Activated CD4-positive, alpha-beta T cell treated with anti-CD3 and anti-CD28 coated beads, Interleukin-2, Interleukin-6, amounts not matched to agents 100 ng/mL and 50 ng/mL, durations not matched to agents 16 hours and 8 hours (primary cell): ENCODE measurements at places on chromosomes 11 and 22.

- peak; percentile 58 for DNase-seq
Observed at GRCh38 chr11:1574238-1574932, 2.3 kb upstream of the DUSP8 start.

DNA sequence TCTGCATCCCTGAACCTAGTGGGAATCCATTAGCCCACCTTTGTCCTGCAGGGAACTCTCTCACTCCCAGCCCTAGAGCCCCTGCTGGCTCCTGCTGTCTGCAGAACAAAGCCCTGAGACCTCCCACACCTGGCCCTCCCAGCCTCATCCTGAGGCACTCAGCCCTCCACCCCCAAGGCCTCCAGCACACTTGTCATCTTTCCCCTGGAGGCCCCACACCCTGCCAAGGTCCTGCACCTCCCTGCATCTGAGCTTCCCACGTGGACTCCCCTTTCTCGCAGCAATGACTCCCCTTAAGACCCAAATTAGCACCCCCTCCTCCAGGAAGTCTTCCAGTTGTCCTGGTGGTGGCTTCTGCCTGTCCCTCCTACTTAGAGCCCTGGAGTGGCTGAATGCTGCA lies 42.3 kb upstream of the LINC01488 start:
- no peak for DNase-seq

GRCh38 chr22:22355096-22355834 lies 110.7 kb downstream of the VPREB1 start:
- no peak for DNase-seq

- no peak for DNase-seq
Observed at GRCh38 chr11:61793083-61793828, 545 bp downstream of the FEN1 start.

DNA sequence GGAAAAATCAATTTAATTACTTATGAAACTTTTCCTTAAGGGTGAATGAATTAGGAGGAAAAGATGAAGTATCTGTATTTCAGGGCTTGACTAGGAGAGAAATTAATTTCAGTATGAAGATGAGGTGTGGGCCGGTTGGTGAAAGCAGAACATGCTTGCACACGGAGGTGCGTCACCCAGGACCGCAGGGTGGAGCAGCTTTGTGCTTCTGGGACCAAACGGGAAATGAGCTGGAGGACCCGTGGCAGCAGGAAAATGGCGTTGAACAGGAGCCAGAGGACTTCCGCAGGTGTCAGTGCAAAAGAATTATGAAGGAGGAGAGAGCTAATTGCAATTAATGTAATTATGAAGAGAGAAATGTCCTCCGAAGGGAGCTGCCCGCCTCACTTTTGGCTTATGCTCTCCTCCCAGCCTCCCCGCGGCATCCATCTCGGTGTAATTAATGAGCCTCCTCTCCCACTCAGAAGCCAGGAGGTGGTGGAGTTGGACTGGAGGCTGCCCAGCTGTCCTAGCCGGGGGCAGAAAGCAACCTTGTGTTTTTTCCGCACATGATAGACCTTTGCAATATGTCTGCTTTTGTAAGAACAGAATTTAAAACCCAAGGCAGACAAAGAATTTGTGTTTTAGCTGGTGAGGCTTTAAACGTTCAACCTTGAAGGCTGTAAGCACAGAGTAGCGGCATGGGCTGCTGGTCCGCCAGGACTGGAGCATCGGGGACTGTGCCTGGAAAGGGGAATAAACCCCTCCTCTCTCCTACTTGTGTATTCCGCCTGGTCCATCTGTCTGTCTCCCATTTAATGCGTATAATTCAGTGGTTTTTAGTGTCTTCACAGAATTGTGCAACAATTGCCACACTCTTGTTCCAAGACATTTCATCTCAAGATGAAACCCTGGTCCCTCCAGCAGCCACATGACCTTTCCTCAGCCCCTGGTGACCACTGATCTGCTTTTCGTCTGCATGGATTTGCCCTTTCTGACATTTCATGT lies 180.6 kb downstream of the TBC1D22A start:
- no peak for DNase-seq

- no peak for DNase-seq
Observed at GRCh38 chr11:123301013-123301591, 106.1 kb upstream of the CLMP start.

- DNase-seq = no peak
Observed at GRCh38 chr11:131928992-131929391, 558.6 kb downstream of the NTM start.

GRCh38 chr11:12100841-12101242 lies 9.5 kb upstream of the MICAL2 start:
- no peak for DNase-seq

DNA sequence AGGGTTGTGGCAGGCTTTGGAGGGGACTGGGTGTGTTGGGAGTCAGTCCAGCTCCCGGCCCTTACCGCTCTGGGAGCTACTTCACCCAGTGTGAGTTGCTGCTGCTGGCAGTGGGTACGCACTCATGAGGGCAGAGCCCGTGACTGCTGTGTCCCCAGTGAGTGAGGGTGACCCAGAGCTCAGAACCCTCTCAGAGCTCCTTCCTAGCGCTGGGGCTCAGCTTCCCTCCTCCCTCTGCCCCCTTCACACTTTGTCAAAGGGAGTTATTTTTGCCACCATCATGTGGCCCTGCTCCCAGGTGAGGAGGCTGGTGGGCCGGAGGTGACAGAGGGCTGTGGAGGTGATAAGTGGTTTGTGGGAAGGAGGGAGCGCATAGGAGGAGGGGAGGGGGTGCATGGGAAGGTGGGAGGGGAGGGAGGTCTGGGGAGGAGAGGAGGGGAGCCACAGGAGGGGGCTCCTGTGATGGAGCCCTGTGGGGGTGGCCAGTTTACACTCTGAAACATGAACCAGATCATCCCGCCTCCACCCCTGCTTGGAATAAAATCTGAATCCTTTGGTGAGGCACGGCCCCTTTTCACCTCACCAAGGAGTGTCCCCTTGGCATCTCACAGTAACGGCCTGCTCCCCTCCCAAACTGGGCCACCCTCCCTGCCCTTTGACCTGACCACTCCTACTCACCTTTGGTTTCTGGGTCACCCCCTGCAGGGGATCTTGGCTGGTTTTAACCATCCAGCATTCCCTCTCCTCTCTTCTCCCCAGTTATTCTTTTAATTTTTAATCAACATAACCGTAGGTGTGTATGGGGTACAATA lies 9.9 kb downstream of the NDUFV1 start:
- no peak for DNase-seq

GRCh38 chr11:113663567-113663966 lies 42.5 kb downstream of the TMPRSS5 start:
- no peak for DNase-seq

- DNase-seq = no peak
Observed at GRCh38 chr11:29628609-29629008, 388.2 kb downstream of the KCNA4 start.

- no peak for DNase-seq
Observed at GRCh38 chr11:68266936-68267880, 4.6 kb downstream of the C11orf24 start.

GRCh38 chr11:130442737-130443136 lies 5.7 kb upstream of the ADAMTS15 start:
- DNase-seq = no peak

- no peak for DNase-seq
Observed at GRCh38 chr11:130638033-130638432, 189.6 kb downstream of the ADAMTS15 start.

DNA sequence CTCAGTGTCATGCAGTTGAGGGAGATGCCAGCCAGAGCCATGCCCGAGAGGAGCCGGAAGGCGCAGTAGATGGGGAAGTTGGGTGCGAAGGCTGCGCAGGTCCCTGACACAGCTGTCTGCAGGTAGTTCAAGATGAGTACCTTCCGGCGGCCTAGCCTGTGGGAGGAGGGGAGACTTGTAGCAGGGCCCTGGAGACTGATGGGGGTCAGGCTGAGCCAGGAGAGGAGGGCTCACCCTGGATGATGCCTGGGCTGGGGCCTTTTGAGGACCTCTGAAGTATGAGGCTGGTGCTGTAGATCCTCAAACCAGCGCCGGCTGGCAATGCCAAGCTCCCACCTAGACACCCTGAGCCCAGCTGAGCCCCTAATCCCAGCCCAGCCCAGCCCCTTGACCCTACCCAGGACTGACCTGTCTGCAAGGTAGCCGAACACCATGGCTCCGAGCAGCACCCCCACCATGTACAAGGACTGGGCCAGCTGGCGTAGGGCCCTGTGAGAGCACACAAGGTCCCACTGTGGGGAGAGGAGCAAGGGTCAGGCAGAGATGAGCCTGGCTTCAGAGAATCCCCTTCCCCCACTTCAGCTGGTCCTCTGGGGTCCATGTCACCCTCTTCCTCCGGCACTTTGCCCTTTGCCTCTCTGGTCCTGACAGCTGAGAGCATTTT lies 1.1 kb downstream of the SLC22A6 start:
- no peak for DNase-seq

GRCh38 chr11:6569706-6570105 lies 33.7 kb downstream of the RRP8 start:
- DNase-seq = no peak

- DNase-seq = no peak
Observed at GRCh38 chr22:38607680-38608079, 37.7 kb upstream of the DMC1 start.

GRCh38 chr11:1298695-1299492 lies 10.5 kb downstream of the TOLLIP start:
- DNase-seq = no peak

DNA sequence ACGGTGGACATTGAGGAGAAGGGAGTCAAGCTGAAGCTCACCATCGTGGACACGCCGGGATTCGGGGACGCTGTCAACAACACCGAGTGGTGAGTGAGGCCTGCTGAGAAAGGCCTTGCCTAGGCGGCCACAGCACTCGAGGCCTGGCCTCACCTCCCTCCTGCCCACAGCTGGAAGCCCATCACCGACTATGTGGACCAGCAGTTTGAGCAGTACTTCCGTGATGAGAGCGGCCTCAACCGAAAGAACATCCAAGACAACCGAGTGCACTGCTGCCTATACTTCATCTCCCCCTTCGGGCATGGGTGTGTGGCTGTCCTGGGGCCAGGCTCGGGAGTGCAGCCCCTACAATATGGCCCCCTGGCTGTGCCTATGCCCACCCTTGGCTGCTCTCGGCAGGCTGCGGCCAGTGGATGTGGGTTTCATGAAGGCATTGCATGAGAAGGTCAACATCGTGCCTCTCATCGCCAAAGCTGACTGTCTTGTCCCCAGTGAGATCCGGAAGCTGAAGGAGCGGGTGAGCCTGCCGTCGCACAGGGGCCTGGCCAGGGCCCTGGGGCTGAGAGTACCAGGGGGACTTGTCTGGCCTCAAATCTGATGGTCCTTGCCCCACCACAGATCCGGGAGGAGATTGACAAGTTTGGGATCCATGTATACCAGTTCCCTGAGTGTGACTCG lies 3.0 kb upstream of the GP1BB start:
- DNase-seq = no peak

GRCh38 chr11:47192111-47192510 lies 5.9 kb upstream of the PACSIN3 start:
- DNase-seq = no peak

DNA sequence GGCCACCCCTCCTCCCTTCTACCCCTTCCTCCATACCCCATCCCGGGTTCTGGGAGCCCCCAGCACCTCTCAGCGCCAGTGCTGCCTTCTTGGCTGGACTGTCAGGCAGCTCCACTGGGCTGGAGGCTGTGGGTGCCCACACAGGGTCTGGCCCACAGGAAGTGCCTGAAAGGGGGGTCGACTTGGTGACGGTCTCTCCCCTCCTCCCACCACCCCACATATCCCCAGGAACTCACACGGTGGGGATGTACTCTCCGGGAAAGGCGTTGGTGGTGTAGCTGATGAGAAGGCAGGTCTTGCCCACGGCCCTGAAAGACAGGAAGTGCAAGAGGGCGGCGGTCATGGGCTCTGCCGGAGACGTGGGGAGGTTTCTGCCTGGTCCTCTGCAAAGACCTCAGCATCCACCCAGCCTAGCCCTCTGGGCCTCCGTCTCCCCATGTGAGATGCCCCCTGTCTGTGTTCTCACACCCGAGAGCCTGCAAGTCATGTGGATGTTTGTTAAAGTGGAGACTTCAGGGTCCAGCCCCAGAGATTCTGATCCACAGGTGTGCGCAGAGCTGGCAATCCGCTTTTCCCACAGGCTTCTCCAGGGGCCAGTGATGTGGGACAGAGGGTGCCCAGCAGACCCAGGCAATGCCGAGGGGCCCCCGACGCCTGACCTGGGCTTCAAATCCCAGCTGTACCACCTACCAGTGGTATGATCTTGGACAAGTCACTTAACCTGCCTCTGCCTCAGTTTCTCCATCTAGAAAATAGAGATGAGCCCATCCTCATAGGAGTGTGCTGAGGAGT lies 2.5 kb downstream of the RAC2 start:
- DNase-seq = peak; percentile 73

DNA sequence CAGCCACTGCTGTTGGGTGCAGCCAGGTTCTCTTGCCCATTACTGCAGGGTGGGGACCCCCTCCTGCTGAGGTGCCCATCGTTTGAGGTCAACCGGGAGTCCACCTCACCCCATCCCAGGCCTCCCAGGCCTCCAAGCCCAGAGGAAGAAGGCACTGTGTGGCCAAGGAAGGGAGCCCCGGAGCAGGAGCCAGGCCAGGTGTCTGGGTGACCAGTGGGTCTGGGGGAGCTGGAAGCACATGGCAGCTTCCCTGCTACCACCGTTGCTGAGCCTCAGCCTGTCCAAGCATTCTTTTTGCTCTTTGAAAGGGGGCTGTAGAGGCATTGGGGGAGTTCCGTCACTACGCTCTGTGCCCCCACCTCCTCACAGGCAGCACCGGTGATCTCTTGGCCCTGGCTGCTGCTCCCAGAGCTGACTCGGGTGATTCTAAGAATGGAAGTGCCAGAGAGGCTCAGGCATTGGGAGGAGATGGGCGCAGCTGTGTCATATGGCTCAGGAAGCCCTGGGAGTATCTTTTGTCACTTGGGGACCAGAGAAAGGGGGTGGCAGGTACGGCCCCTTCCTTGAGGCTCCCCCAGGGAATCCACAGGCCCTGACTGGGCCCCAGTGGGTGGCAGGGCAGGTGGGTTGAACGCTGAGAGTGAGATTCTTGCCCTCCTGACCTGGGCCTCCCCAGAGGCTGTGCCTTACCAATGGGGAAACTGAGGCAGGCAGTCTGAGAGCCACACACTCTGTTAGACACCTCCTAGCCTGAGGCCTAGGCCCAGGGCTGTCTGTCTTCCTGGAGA lies 1.9 kb downstream of the SEPTIN5 start:
- no peak for DNase-seq

DNA sequence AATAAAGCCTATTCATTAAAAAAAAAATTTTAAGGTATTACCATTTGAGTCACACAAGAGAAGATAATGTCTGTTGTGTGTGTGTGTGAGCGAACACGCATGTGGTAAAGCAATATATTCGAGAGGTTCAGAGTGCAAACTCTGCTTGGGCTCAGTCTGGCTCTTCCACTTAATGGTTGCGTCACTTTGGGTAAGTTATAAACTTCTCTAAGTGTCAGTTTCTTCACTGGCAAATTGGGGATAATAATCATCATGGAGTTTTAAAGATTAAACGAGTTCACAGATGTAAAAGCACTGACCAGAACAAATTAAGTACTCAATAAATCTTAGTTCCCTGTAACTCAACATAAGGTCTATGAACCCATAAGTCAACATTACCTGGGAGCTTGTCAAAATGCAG lies 37.0 kb downstream of the SIK3 start:
- DNase-seq = no peak

- no peak for DNase-seq
Observed at GRCh38 chr11:69826773-69827172, 7.6 kb upstream of the FGF3 start.
